Skeletal muscle cell (primary cell): ENCODE measurements at places on chromosomes 12 and 14.

DNA sequence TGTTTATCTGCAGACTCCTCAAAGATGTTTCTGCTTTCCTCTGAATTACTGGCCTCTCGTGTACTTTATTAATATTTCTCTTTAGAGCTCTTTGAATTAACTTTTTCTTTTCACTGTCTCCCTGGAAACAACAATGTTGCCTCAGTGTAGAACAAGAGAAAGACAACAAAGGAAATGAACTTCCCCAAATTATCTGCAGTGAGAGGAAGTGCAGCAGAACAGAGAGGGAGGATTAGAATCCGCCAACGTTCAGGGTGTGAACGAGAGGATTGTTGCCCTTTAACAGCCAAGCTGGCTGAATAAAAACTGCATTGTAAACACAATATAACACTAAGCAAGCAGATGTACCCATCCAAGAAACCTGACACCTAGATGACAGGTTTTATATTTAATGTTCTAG, 375.9 kb downstream of the GALC start:
- DNase-seq = no peak

- no peak for DNase-seq
Measured at GRCh38 chr14:59465316-59466135, at the start of gene GPR135. Gene GPR135 (minus strand): TSS chr14:59465380. CDS start chr14:59465226, 154 bp downstream.

DNA sequence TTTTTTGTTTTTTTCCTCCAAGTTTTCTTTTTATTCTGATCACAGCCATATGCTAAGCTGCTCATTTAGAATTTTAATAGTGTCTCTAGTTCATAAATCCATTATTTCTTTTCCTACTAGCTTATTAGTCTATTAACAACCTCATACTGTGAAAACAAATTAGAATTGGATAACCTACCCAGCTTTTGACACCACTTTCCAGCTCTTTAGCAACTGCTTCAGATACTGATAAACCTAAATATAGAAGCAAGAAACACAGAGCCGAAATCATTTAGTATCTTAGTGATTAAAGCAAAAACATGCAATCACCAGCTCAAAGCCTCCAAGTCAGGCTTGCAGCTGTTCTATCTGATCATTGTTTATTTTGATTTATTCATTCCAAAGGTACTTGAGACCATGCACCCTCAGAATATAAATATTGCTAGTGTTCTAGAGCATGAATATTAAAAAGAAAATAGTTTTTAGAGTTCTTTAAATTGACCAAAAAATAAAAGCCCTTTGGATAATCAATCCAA, 121.5 kb downstream of the STXBP6 start:
- DNase-seq = no peak

- DNase-seq = no peak
Measured at GRCh38 chr14:100290607-100291304, 15.5 kb downstream of the SLC25A29 start.

GRCh38 chr12:21697904-21698630, 40.4 kb upstream of the LDHB start:
- no peak for DNase-seq

DNA sequence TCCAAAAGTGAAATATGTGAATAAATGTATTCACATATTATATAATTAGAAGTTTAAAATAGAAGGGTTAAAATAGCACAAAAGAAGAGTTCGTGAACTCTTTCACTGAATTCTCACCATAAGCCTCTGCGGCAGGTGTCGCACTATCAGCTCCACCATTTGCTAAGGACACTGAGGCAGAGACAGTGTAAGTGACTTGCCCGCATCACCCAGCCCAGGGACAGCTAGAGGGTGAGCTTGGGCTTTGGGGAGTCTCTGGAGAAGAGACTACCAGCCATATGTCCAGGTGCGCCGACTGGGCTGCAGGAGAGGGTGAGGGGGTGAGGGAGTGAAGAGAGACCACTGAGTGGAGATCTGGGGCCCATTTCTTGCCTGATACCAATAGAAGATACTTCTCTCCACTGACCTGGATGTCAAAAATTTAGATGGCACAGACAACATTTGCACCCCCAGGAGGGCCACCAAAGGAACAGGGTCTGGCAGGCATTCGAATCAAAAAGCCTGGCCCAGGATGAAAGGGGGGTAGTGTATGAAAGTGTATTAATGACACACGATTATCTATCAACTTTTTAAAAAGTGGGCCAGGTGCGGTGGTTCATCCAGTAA, 28.5 kb downstream of the FAIM2 start:
- no peak for DNase-seq

DNA sequence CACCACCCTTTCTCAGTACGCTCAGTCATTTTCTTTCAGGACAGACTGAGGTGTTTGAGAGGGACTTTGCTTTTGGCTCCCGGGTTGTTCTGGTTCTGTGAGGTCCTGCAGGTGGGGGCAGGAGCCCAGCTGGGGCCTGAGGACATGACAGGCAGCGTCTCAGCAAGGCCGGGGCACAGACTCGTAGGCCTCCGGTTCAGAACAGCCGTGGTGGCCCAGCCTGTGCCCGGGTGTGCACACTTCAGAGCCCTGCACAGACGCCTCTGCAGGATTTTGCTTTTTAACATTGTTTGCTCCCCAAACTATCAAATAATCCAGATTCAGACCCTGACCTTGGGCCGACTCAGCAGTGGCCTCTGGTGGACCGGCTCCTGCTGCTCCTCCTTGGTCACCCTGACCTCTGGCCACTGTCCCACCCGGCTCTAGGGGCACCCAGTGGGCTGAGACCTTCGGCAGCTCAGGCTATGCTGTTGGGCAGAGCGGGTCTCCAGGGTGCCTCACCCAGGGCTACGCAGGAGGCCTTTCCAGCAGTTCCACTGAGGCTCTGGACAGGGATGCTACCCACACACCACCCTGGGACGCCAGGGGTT, 65.2 kb downstream of the ADGRD1 start:
- no peak for DNase-seq

- DNase-seq = no peak
Measured at GRCh38 chr12:85575120-85576096, 260.8 kb downstream of the RASSF9 start.

GRCh38 chr12:19045426-19045825, 84.1 kb upstream of the PLEKHA5 start:
- DNase-seq = no peak

- no peak for DNase-seq
Measured at GRCh38 chr12:115973968-115974724, 303.3 kb downstream of the MED13L start.

DNA sequence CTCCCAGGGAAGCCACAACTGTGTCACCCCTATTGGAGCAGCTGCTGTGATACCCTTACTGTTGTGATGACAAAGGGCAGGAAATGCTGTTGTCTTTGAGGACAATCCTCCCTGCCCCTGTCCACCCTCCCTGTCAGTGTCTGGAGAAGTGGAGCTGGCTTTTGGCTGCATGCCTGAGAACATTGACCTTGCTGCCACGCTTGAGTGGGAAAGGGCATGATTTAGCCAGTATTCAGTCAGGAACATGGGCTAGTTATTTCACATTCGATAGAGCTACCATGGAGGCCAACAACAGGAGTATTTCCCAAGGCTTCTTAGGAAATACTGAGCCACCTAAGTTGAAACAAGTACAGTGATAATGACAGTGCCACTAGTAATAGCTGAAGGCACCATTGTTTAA, 59.4 kb downstream of the MYRFL start:
- DNase-seq = no peak

GRCh38 chr12:120998435-120998834, 17.9 kb downstream of the C12orf43 start:
- no peak for DNase-seq

- no peak for DNase-seq
Measured at GRCh38 chr12:57191410-57191809, 25.2 kb upstream of the NXPH4 start.

- DNase-seq = no peak
Measured at GRCh38 chr12:102629262-102629888, 149.0 kb upstream of the IGF1 start.

DNA sequence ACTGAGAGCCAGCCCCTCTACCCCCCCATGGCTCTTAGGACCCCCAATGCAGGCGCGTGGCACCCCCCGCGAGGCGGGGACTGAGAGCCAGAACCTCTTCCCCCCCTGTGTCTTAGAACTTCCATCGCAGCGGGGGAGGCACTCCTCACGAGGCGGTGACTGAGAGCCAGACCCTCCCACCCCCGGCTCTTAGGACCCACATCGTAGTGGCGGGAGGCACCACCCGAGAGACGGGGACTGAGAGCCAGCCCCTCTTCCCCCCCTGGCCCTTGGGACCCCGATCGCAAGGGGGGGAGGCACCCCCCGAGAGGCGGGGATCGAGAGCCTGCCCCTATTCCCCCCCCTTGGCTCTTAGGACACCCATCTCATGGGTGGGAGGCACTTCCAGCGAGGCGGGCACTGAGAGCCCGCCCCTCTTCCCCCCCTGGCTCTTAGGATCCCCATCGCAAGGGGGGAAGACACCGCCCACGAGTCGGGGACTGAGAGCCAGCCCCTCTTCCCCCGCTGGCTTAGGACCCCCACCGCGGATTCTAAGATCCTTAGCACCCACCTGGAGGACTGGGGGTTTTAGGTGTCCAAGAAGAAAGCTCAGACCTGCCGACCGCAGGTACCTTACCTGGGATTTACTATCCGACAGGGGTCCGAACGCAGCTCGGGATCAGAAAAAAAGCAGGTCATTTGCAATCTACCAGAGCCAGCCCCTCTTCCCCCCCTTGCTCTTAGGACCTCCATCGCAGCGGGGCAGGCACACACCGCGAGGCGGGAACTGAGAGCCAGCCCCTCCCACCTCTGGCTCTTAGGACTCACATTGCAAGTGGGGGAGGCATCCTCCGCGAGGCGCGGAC, 44.9 kb downstream of the DDX11 start:
- no peak for DNase-seq

DNA sequence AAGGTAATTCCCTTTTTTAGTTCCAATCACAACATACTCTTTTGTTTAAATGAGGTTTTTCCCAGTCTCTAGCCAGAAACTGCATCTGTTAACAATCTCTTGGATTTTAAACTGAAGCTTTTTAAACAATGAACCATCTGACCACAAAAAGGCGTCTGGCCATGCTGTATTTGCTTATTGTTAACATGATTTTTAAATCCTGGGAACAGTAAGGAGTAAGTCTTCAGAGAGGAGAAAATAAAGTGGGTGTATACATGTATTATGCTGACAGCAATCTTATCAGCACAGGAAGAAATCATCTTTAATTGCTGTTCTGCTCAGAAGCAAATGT, 106.2 kb downstream of the DAAM1 start:
- no peak for DNase-seq

GRCh38 chr12:6363330-6364043, 11.9 kb downstream of the SCNN1A start:
- no peak for DNase-seq

DNA sequence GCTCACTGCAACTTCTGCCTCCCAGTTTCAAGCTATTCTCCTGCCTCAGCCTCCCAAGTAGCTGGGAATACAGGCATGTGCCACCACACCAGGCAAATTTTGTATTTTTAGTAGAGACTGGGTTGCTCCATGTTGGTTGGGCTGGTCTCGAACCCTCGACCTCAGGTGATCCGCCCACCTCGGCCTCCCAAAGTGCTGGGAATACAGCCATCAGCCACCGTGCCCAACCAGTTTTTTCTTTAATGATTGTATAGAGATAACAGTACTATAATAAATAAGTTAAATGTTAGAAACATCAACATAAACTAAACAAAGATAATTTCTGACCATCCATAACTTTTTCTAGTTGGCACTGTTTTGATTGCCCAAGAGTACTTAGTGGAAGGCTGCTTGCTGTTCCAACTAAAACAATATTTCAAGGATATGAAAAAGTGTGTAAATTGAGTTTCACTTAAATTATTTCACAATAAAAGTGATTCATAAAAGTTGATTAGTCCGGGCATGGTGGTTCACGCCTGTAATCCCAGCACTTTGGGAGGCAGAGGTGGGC, 5.6 kb downstream of the GON7 start:
- no peak for DNase-seq

GRCh38 chr12:49538510-49539403, at the start of gene KCNH3:
Gene KCNH3 (plus strand): TSS chr12:49539030. CDS start chr12:49539417, 387 bp downstream.
- peak; percentile 6 for DNase-seq

DNA sequence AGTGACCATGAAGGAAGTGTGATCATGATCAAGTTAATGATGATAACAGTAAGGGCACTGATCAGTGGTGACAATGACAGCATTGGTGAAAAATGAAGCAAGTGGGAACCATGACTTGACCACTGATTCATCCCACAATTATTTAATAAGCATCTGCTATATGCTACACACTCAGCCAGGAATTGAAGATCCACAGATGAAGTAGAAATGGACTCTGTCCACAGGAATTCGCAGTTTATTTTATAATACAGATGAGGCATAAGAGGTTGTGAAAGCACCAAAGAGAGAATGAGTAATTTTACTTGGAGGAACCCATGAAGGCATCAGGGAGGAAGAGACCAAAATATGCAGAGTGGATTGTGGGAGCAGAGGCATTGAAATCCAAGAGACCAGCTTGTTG, 33.8 kb upstream of the SMUG1 start:
- peak; percentile 81 for DNase-seq
